Large intestine (tissue), 12 donors: ENCODE measurements at places on chromosomes 16 and 17.

DNA sequence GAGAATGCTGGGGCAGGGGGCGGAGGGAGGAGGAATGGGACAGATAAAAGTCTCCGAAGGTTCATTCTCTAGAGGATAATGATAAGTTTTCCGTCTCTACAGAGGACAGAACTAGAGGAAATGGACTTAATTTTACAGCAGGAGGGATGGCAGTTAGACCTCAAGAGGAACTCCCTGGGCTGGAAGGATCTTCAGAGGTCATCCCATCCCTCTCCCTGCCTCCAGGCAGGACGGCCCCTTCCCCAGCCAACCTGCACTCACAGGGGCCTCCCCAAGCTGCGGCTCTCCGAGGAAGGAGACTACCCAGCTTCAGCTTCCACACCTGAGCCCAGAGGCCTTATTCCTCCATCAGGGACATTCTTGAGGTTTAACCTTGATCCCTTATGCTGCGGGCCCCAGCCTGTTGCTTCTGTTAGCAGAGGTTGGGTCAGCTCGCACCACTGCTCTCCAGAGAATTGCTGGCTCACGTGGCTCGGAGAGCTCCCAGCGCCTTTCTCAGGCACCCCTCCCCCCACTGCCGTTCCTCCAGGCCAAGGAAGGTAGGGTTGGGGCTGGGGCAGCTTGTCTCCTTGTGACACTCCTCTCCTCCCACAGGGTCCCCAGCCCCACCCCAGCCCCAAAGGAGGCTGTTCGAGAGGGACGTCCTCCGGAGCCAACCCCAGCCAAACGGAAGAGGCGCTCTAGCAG, 8.5 kb downstream of the ELOB start:
- H3K27ac ChIP-seq: no peak overlapping the region
- H3K27me3 ChIP-seq: no peaks in the 10 kb centered on the region
- no peaks in the 10 kb centered on the region for H3K4me1 ChIP-seq
- peaks cover 93% of the 10 kb centered on the region for H3K36me3 ChIP-seq
- H3K4me3 ChIP-seq: no peak overlapping the region

DNA sequence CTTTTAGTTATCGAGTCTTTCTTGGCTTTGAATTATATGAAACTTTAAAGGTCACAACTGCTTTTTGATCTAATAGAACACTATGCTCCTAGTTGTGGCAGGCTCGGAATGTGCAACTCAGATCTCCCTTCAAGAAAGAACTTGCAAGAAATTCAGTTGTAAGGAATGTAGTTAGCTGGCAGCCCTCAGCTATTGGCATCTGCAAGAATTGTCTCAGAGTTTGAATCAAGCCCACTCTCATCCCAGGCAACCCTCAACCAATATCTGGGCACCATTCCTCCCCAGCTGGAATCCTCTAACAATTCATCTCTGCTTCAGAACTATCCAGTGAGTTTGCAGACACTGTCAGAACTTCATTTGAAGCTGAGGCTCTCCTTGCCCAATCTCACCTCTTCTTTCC, 447.2 kb downstream of the KIF2B start:
- H3K4me1 ChIP-seq: no peaks in the 10 kb centered on the region
- H3K27ac ChIP-seq: no peak overlapping the region
- no peaks in the 10 kb centered on the region for H3K36me3 ChIP-seq
- no peak for DNase-seq
- H3K4me3 ChIP-seq: no peak overlapping the region

DNA sequence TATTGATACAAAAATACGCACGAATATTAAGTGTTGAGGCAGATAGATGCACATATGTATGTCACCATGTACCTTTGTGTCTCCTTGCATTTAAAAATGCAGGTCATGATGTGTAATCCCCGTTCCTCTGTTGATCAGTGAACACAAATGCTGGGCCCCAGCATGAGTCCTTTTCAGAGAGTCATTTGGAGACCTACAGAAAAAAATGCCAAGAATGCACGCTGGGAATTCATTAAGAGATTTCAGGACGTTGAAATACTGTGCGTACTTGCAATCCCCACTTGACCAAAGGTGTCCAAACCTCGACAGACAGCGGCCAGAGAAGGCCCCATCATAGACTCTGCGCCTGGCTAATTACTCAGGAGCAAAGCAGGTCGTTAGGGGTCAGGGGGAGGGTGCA, 496.0 kb downstream of the MAF start:
- H3K4me3 ChIP-seq: no peak overlapping the region
- DNase-seq: no peak
- no peaks in the 10 kb centered on the region for H3K36me3 ChIP-seq
- H3K4me1 ChIP-seq: no peaks in the 10 kb centered on the region
- H3K27ac ChIP-seq: no peak overlapping the region

DNA sequence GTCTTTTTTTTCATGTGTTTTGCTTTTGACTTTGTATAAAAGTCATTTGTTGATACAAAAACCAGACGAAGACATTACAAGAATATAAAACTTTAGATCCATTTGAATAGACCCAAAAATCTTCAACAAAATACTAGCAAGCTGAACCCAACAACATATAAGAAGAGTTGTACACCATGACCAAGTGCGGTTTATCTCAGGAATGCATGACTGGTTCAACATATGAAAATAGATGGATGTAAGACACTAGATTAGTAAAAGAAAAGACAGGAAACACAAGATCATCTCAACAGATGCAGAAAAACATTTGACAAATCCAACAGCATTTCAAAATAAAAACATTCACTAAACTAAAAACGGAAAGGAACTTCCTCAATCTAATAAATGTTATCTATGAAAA, 69.0 kb downstream of the TBC1D16 start:
- H3K36me3 ChIP-seq: peaks cover 3% of the 10 kb centered on the region
- no peak overlapping the region for H3K4me3 ChIP-seq
- H3K27me3 ChIP-seq: no peaks in the 10 kb centered on the region
- H3K4me1 ChIP-seq: peaks cover 5% of the 10 kb centered on the region
- DNase-seq: no peak

GRCh38 chr16:80954985-80955384, 51.7 kb downstream of the CMC2 start:
- no peak for DNase-seq
- no peak overlapping the region for H3K27ac ChIP-seq
- H3K36me3 ChIP-seq: no peaks in the 10 kb centered on the region
- H3K4me1 ChIP-seq: no peaks in the 10 kb centered on the region

- no peak overlapping the region for H3K27ac ChIP-seq
- H3K27me3 ChIP-seq: no peaks in the 10 kb centered on the region
- H3K36me3 ChIP-seq: no peaks in the 10 kb centered on the region
- peaks cover 16% of the 10 kb centered on the region for H3K4me1 ChIP-seq
- H3K4me3 ChIP-seq: no peak overlapping the region
These were observed 189.7 kb downstream of the XYLT1 start for GRCh38 chr16:17281052-17281451.

- H3K4me3 ChIP-seq: no peak overlapping the region
- no peaks in the 10 kb centered on the region for H3K36me3 ChIP-seq
- no peaks in the 10 kb centered on the region for H3K27me3 ChIP-seq
- no peak overlapping the region for H3K27ac ChIP-seq
- DNase-seq: no peak
- no peaks in the 10 kb centered on the region for H3K4me1 ChIP-seq
These were observed 210.3 kb downstream of the CNTNAP4 start for GRCh38 chr16:76487411-76488064.

- H3K36me3 ChIP-seq: no peaks in the 10 kb centered on the region
- peaks cover 9% of the 10 kb centered on the region for H3K4me1 ChIP-seq
- peaks cover 8% of the 10 kb centered on the region for H3K27me3 ChIP-seq
These were observed 92.4 kb downstream of the RGS9 start for GRCh38 chr17:65229621-65229995.

DNA sequence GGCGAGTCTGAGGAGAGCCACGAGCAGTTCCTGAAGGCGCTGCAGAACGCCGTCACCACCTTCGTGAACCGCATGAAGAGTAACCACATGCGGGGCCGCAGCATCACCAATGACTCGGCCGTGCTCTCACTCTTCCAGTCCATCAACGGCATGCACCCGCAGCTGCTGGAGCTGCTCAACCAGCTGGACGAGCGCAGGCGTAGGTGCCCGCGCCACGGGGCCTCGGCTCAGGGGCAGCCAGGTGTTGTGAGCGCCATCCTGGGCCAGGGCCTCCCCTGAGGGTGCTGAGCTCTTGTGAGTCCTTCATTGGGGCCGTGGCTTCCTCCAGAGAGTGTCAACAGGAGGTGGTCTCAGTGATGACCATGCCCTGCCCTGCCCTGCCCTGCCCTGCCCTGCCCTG, 7.4 kb upstream of the MRPL12 start:
- no peak overlapping the region for H3K4me3 ChIP-seq
- H3K27ac ChIP-seq: no peak overlapping the region
- no peaks in the 10 kb centered on the region for H3K27me3 ChIP-seq
- no peak for DNase-seq
- peaks cover 6% of the 10 kb centered on the region for H3K4me1 ChIP-seq
- peaks cover 90% of the 10 kb centered on the region for H3K36me3 ChIP-seq

DNA sequence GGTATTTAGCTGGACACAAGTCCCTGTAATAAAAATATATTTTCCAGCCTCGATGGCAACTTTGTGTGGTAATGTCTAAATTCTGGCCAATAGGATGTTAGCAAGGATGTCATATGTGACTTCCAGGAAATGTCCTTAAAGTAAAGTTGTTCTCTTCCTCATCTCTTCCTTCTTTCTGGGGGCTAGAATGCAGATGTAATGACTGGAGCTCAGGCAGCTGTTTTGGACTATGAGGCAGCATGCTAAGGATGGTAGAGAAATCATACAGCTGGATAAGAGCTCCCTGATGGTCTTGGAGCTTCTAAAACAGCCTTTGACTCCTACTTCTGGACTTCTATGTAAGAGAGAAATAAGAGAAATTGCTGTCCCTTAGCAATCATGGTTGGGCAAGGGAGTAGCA, 16.9 kb upstream of the MAPT start:
- no peak overlapping the region for H3K27ac ChIP-seq
- peaks cover 5% of the 10 kb centered on the region for H3K27me3 ChIP-seq
- no peaks in the 10 kb centered on the region for H3K4me1 ChIP-seq
- DNase-seq: no peak

DNA sequence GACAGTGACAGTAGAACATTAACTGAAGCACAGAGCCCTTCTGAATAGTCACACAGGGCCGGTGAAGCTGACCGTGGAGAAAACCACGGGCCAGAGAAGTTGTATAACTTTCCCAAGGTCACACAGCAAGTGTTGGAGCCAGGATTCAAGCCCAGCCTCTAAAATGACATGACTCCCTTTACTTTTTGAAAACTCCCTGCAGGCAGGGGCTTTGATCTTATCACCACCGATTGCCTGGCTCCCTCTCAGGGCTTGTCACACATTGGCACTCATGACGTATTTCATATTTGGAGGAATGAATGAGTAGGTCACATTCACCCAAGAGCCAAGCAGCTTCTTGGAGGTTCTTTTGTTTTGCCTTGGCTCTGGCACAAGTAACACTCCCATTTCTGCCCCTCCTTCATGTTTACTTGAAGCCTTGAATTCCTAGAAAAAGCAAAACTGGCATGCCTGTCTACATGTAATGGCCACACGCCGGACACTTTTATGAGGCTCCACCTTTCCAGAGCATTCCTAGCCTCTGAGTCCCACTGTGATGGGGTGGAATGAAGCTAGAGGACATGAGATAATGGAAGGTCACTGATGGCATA, 13.3 kb upstream of the RBBP6 start:
- peaks cover 7% of the 10 kb centered on the region for H3K27me3 ChIP-seq
- no peak overlapping the region for H3K27ac ChIP-seq
- DNase-seq: no peak
- no peak overlapping the region for H3K4me3 ChIP-seq

GRCh38 chr17:64269687-64270649, 6.9 kb upstream of the TEX2 start:
- no peak for DNase-seq
- no peak overlapping the region for H3K27ac ChIP-seq
- H3K36me3 ChIP-seq: no peaks in the 10 kb centered on the region
- H3K4me1 ChIP-seq: no peaks in the 10 kb centered on the region
- H3K4me3 ChIP-seq: no peak overlapping the region
- H3K27me3 ChIP-seq: no peaks in the 10 kb centered on the region

DNA sequence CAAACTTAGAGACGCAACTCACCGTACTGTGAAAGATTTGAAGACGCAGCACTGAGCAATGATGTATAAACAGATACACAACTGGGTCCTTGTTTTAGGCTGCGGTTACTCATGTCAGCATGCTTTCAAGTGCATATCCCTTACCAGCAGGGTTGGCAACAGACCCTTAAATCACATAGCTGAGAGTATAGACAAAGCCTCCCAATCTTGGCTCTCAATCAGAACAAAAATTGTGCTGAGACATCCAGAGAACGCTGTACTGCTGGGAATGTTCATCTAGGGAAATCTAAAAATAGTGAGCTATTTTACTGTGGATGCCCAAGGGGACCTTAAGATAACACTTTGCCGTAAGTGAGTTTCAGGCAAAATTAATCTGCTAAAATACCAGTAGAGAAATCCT, 84.4 kb upstream of the NUDT7 start:
- no peaks in the 10 kb centered on the region for H3K36me3 ChIP-seq
- H3K27ac ChIP-seq: no peak overlapping the region
- no peaks in the 10 kb centered on the region for H3K4me1 ChIP-seq
- no peak overlapping the region for H3K4me3 ChIP-seq

GRCh38 chr17:57557834-57558681, 187.0 kb downstream of the CCDC182 start:
- peaks cover 64% of the 10 kb centered on the region for H3K4me1 ChIP-seq
- DNase-seq: no peak
- H3K36me3 ChIP-seq: no peaks in the 10 kb centered on the region
- H3K4me3 ChIP-seq: no peak overlapping the region

DNA sequence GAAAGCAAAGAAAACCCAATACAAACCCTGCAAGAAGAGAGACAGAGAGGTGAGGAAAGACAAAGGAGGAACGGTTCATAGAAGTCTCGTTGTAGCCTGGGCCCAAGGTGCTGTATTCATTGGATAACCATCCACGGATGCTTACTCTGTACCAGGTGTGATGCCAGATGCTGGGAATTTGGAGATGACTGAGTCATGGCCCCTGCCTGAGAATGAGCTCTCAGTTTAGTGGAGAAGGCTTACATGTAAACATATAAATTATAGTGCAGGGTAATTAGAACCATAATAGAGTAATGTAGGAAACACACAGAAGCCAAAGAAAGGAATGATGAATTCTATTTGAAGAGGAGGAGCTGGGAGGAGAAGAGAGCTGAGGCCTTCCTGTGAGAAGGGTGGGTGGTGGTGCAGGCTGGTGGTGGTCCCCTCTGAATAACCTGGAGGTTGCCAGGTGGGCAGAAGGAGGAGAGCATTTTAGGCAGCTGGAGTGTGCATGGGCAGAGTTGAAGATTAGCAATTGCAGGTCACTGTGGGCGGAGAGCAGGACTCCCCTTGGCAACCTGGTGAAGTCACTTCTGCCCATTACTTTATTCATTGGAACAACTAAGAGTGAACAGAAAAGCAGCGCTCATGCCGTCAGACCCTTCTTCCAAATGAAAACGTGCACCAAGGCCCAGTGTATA, 7.7 kb upstream of the ZG16 start:
- no peaks in the 10 kb centered on the region for H3K36me3 ChIP-seq
- no peak overlapping the region for H3K27ac ChIP-seq
- H3K27me3 ChIP-seq: no peaks in the 10 kb centered on the region
- peaks cover 3% of the 10 kb centered on the region for H3K4me1 ChIP-seq
- no peak for DNase-seq
